EH (cell line): ENCODE measurements at places on chromosomes 3 and 15.

DNA sequence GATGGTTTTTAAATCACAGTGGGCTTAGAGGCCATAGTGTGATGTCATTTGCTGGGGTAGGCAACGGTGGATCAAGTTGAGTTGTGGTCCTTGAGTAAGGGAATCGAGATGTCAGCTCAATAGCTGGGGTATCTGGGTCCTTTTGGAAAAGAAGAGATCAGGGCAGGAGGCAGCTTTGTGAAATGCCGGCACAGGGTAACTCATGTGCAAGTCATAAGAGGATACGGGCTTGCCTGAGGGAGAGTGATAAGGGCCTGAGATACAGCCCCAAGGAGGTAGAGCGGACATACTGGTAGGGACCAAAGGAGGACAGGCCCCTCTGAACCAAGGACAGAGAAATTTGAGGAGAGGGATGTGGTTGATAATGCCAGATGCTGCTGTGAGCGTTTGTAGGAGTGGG is 4.2 kb upstream of the FAM131A start:
- DNase-seq: no peak

GRCh38 chr15:70323111-70323851 is 225.6 kb upstream of the TLE3 start:
- peak; percentile 69 for DNase-seq

- peak; percentile 41 for DNase-seq
Observed at GRCh38 chr15:80059786-80060355, 395 bp downstream of the ZFAND6 start.

DNA sequence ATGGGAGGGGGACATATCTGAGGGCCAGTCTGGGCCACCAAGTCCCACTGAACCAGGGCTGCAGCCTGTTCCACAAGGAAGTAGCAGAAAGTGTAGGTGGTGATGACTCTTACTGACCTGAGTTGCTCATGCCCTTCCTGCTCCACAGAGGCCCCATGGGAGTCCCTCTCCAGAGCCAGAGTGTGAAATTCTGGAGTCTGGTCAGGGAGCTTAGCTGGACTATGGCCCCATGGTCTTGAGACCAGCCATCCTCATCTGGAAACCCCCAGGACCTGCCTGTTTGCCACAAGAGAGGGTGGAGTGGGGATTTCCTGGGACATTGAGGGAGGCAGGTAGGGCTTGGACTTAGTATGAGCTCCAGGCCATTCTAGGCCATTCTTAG is 3.0 kb downstream of the SPINT1 start:
- DNase-seq: no peak

DNA sequence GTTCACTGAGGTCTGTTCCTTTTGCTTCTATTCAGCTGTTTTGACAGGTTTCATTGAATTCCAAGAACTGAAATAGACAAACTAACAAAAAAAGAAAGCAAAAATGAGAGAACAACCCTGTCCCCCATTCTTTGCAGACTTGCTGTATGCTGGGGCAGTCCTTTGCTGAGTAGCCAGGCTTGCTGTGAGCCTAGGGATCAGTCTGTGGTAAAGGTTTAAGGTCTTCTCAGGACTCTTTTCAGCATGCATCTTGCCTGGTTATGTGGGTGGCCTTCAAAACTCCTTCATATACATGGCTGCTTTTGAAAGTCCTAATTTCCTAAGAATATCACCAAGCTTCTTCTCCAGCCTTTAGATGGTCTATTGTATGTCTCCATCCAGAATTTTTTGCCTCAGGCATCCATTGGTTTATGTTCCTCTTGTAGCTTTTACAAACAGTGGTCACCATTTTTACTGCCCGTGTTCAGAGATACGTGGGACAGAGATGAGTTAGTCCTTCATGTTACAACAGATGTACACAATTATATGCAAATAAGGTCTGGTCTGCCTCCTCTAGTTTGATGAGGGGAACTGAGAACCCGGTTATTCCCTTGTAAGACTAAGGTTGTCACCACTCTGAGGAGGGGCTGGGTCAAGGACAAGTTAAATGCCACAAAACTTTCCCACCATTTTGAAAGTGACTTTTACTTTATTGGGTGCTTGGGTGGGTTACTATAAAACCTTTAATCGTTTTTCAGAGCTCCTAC is 41.4 kb downstream of the SACM1L start:
- no peak for DNase-seq

- no peak for DNase-seq
Observed at GRCh38 chr3:148975248-148975647, 16.1 kb upstream of the GYG1 start.

- DNase-seq: peak; percentile 25
Observed at GRCh38 chr3:10365791-10366190, 44.9 kb upstream of the SEC13 start.

GRCh38 chr3:11580645-11581044 is 63.1 kb downstream of the VGLL4 start:
- no peak for DNase-seq

GRCh38 chr15:25838871-25839195 is 24.3 kb downstream of the ATP10A start:
- DNase-seq: no peak

DNA sequence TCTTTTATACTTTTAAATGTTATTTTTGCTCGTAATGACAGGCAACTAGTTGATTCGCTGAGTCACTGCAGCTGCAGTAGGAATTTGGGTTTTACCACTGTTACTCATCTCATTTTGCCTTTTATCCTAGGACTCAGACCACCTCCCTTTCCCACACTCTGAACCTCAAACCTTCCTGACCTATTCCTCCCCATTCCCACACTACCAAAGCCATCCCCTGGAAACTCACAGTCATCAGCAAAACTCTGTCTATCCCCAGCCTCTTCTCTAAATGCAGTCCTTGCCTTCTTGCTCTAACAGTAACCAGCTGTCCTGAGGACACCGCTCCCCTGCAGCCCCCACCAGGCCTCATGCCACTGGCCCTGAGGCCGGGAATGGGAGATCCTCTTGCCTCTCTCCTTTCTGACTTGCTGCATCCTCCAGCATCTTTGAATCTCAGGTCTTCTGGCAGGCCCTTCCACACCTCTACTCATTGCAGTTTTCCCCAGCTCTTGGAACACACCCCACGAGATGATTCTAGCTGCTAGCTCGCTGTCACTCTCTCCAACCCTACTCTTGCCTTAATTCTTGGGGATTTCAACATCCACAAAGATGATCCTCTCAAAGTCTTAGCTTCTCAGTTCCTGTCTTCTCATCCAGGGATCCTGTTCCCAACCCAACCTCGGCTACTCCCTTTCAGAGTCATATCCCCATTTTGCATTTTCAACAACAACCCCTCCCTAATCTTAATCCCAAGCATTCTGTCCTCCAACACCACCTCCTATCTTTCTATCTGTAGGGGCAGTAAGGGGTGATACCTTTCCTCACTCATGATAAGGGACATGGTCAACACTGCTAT is 55.9 kb upstream of the C3orf80 start:
- peak; percentile 97 for DNase-seq

- peak; percentile 76 for DNase-seq
Observed at GRCh38 chr3:154862265-154862664, 217.9 kb upstream of the MME start.

- no peak for DNase-seq
Observed at GRCh38 chr3:134397755-134398154, 23.5 kb upstream of the AMOTL2 start.

GRCh38 chr3:8885536-8886316 is 77.5 kb downstream of the RAD18 start:
- DNase-seq: no peak

- DNase-seq: no peak
Observed at GRCh38 chr3:44421280-44421679, 56.2 kb downstream of the ZNF445 start.

DNA sequence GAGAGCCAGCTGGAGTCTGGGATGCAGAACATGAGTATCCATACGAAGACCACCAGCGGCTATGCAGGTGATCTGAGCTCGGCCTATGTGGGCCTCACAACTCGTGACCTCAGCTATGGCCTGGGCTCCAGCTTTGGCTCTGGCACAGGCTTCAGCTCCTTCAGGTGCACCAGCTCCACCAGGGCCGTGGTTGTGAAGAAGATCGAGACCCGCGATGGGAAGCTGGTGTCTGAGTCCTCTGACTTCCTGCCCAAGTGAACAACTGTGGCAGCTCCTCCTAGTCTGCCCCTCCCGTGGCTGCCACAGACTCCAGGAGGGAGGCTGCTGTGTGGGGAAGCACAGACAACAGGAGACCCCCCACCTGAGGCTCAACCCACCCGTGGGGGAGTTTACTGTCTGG is 3.6 kb upstream of the KPNA4 start:
- no peak for DNase-seq

GRCh38 chr3:55622116-55622515 is 135.0 kb upstream of the WNT5A start:
- DNase-seq: peak; percentile 75

- DNase-seq: peak; percentile 81
Observed at GRCh38 chr3:63762180-63762579, 56.9 kb upstream of the C3orf49 start.

- no peak for DNase-seq
Observed at GRCh38 chr15:60914360-60914759, 314.7 kb downstream of the RORA start.

- DNase-seq: no peak
Observed at GRCh38 chr3:139118835-139119234, 74.1 kb upstream of the PRR23C start.

GRCh38 chr15:43198992-43199391 is 13.8 kb downstream of the CCNDBP1 start:
- DNase-seq: no peak

DNA sequence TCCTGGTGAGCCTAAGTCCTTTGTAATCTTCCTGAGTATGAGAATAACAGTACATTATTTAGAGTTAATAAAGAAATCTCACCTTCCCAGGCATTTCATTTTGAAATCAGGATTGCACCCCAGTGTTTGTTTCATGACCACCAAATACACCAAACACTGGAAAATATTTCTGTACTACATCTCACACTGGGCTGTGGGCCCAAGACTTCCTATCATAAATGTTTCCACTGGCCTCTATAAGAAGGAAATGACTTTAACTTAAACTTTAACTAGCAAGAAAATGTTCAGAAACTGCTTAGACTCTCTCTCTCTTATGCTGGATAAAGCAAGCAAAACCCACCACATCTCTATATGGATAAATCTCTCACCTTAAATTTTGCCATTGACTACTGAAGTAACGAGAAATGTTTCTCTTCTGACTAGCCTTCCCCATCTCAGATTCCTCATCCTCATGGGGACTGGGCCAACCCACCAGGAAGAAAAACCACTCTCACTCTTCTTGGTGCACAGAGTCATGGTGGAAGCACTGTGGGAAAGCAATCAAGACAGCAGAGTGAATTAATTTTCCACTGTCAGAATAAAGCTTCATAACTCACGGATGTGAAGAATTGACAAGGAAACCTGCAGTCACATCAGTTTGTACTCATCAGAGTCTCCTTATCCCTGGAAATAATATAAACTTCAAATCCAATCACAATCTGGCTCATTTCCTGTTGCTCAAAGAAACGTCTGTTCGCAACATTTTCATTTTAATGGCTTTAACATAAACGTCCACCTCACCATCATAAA is 859.6 kb downstream of the EPHA3 start:
- no peak for DNase-seq

DNA sequence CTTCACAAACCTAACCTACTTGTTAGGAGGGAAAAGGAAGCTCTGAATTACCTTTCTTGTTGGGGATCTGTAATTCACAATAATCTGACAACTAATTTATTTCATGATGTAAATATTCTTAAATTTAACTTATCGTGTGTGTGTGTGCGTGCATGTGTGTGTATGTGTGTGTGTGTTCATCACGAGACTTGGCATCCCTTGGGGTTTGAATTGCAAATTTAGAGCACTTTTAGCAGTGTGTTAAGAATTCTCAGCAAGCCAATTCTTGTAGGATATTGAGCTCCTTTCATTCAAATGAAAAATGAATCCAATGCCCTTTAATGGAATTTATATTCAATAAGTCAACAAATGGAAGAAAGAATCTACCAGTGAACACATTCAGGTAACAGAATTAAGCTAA is 85.9 kb upstream of the C3orf80 start:
- DNase-seq: no peak

DNA sequence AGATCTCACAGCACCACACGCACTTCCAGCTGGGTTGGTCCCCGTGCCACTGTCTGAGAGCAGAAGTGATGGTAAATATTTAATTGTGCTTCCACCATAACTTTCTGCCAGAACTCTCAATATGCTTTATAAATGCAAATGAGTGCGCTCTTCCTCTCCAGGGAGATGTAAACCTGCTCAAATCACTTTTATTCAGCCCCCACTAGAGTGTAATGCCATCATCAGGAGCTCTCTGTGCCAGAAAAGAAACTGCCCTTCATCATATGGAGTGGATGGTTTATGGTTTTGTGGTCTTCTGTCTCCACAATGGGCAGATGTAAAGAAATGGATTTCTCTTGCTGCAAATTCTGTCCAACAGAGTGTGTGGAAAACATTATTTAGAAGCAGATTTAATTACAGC is 127.0 kb downstream of the EPHB1 start:
- no peak for DNase-seq

DNA sequence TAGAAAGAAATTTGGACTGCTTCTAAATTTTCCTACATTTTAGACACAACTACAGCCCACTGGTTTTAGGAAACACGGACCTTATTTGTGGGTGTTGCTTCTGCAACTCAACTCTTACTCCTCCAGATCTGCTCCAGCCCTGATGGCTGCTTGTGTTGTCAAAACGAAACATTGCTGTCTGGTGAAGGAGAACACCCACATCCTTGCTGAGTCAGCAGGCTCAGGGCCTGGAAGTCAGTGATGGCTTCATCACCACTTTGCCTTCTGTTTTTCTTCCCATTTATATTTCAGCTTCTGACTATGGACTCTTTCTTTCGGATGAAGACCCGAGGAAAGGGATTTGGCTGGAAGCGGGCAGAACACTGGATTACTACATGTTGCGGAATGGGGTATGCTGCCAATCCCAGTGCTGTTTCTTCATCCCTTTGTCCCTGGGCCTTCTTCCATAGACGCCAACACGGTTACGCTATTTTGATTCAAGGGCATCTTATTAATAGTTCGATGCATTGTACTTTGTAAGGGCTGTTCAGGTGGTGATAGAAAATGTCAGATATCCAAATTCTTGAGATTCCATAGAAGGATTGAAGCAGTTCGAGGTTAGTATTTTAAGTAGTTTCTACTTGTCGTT is 392.6 kb upstream of the TPM1 start:
- DNase-seq: peak; percentile 23

DNA sequence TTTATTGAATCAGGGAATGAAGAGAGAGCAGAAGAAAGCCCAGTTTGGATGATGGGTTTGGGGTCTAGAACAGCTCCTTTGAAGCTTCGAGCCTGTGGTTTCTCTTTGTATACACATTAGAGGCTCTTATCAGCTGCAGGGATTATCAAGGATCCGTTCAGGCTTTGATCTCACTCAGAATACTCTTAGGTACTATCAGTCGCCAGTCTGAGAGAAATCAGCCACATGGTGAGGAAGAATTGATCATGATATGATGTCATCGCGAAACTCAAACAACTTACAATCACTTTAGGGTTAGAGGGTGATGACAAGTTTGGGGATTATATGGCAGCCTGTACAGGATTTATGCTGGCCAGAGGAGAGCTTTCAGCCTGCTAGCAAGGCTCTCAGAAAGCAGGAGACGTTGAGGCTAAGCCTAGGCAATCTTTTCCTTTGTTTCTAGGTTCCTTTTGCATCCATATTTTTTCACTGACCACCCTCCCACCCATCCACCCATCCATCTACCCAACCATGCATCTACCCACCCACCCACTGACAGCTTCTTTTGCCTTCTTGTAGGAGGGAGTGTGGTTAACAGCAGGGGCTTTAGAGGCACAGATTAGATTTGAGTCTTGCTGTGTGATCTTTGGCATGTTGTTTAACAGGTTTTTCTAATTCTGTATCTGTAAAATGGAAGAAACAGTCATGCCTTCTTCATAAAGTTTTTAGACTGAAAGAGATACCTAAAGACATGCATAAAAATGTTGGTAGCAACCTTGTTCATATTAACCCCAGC is 330.4 kb upstream of the LRRFIP2 start:
- DNase-seq: no peak
